Activated T-cell treated with anti-CD3 and anti-CD28 coated beads for 24 hours (primary cell): ENCODE measurements at places on chromosomes 13 and 19.
A peak's percentile ranks its signal among the peaks of the same experiment; 100 is the strongest.

GRCh38 chr19:50399368-50399745 is 15.2 kb downstream of the POLD1 start:
- no peak for DNase-seq

DNA sequence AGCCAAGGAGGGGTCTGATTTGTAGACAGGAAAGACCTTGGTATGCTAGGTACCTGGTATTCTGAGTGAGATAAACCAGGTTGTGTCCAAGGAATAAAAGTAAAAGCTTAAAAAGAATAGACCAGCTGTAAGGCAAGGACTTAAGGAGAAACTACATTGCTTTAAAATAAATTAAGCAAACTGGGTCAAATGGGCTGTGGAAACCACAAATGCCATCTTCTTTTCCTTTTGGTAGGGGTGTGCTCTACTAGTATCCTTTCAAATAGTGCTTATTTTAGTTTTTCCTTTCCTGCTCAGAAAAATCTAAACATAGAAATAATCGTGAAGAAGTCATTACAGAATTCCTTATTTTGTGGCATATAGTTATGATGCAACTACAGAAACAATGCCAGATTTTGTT is 138.6 kb upstream of the KLF12 start:
- no peak for DNase-seq

GRCh38 chr13:112718318-112718717 is 28.5 kb downstream of the ATP11A start:
- DNase-seq = no peak

DNA sequence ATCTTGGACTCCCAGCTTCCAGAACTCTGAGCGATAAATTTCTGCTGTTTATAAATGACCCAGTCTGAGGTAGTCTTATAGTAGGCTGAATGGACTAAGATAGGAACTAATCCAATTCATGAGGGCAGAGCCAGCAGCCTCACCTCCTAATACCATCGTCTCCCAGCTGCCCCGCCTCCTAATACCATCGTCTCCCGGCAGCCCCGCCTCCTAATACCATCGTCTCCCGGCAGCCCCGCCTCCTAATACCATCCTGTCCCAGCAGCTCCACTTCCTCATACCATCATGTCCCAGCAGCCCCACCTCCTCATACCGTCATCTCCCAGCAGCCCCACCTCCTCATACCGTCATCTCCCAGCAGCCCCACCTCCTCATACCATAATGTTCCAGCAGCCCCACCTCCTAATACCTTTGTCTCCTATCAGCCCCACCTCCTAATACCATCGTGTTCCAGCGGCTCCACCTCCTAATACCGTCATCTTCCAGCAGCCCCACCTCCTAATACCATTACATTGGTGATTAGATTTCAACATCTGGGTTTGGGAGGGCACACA is 2.4 kb upstream of the ARGLU1 start:
- DNase-seq = peak; percentile 52

DNA sequence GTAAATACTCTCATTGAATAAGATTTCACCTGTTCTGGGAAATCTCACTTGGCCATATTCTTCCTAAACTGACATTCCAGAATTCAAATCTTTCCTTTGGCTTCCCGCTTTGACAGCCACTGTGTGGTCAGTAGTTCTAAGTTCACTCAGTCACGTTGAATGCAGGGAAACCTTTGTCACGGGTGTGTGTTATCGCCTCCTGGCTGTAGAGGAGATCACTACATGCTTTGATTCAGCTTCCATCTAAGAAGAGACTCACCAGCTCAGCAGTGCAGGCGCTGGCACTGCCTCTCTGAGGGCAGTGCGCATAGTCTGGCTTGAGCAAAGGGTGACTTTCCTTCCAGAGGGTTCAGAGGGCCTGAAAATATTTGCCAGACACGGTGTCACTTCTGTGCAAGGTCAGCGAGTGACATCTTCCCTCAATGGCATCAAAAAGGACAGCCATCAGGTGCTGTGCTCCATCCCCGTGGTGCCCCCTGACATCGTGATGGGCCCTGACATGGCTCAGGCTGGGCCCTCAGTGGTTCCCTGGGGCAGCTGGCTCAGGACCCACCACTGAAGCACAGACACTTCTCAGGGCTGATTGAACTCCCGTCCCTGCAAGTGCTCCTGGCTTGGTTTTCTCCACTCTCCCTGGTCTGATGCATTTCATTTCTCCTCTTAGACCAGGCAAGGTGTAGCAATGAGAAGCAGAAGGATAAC is 635.4 kb upstream of the ARGLU1 start:
- no peak for DNase-seq

GRCh38 chr13:75666646-75667351 is 30.7 kb downstream of the LMO7 start:
- DNase-seq = no peak

GRCh38 chr13:24161010-24161775 is 673 bp downstream of the SPATA13 start:
- DNase-seq = peak; percentile 20
